GM10248 (cell line): ENCODE measurements at places on chromosomes 6 and 20.

GRCh38 chr6:13496513-13497190, 9.3 kb upstream of the GFOD1 start:
- no peak for DNase-seq

- DNase-seq, result no peak
Observed at GRCh38 chr6:112620812-112621569, 273.9 kb downstream of the RFPL4B start.

DNA sequence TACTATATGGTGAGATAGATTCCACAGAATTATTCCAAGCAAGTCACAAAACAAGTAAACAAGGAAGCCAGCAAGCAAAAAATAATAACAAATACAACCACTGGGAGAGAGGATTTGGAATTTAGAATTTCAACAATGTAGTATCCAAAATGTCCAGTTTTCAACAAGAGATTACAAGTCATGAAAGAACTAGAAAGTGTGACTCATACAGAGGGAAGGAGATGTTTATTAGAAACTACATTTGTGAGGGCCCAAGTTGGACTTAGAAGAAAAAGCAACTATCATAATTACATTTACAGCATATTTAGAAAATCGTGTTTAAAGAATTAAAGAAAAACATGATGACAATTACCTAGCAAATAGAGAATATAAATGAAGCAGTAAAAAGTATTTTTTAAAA, 494.6 kb upstream of the ID4 start:
- no peak for DNase-seq

- no peak for DNase-seq
Observed at GRCh38 chr20:3447321-3447720, 23.5 kb upstream of the ATRN start.

GRCh38 chr6:135383766-135384165, 113.8 kb downstream of the AHI1 start:
- DNase-seq, result no peak

DNA sequence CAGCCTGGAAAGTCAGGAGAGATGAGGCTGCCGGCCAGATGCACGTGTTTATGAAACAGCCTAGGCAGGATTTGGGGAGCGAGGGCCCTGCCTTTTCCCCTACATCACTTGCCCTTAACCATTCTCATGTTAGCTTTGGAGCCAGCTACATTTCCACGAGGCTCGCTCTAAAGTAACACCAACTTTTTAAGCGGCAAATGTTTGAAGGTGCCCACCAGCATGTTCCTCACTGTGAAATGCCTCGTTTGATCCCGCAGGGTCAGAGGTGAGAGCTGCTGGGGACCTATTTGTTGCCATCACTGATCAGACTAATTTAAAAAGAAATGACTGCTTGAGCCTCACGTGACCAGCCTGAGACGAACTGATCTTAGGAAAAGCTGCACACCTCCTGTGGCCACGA, 51.6 kb upstream of the DACT2 start:
- no peak for DNase-seq

DNA sequence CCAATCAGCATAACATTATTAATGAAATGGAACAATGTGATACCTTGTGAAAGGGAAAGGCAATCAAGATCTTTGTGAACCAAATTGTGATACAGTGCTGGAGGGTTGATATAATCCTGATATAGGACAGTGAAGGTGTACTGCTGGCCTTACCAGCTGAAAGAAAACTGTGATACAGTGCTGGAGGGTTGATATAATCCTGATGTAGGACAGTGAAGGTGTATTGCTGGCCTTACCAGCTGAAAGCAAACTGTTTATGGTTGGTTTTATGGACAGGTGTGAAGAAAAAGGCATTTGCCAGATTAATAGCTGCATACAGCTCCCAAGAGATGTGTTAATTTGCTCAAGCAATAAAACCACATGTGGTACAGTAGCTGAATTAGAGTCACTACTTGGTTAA, 73.9 kb downstream of the MRAP2 start:
- DNase-seq, result no peak

DNA sequence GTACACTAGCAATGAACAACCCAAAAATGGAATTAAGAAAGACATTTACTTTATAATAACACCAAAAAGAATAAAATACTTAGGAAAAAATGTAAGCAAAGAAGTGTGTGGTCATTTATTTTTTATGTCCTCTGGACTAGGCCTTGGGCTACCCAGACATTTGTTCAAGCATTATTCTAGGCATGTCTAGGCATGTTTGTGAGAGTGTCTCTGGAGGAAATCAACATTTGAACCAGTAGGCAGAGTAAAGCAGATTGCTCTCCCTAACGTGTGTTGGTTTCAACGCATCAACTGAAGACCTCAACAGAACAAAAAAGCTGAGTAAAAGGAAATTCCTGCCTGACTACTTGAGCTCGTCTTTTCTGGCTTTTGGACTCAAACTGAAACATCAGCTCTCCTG, 84.5 kb downstream of the ANKEF1 start:
- DNase-seq, result no peak

GRCh38 chr6:161235776-161236633, 37.9 kb downstream of the AGPAT4 start:
- peak; percentile 43 for DNase-seq

- no peak for DNase-seq
Observed at GRCh38 chr20:35117196-35117595, 24.6 kb upstream of the TRPC4AP start.

DNA sequence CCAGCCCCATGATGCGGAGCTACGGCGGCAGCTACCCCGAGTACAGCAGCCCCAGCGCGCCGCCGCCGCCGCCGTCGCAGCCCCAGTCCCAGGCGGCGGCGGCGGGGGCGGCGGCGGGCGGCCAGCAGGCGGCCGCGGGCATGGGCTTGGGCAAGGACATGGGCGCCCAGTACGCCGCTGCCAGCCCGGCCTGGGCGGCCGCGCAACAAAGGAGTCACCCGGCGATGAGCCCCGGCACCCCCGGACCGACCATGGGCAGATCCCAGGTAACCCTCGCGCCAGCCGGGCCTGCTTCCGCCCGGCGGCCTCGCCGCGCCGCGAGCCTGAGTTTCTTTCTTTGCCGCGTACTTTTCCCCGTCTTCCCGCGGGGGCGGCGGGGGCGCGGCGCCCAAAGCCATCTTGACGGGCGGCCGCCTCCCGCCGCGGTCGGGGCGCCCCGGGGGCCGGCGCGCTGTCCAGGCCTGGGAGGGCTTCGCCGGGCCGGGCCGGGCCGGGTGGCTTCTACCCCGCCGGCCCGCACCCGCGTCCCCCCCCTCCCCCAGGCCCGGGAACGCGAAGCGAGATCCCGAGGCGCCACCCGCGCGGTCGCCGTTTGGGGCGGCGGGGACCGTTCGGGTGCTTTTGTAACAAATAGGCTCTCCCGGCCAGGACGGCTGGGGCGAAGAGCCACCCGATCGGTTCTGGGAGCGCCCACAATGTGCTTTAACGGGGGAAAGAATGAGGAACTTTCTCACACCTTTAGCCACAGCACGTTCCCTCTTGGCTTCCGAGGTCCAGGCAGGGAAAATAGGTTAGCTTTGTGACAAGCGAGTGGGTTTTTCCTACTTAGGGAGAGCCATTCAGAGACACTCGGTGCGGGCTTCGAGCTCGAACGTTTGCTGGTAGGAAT, 2.3 kb downstream of the ARID1B start:
- peak; percentile 45 for DNase-seq

GRCh38 chr20:1041845-1042390, 39.8 kb upstream of the RSPO4 start:
- DNase-seq, result no peak

- no peak for DNase-seq
Observed at GRCh38 chr20:10625641-10626040, 48.2 kb downstream of the JAG1 start.

DNA sequence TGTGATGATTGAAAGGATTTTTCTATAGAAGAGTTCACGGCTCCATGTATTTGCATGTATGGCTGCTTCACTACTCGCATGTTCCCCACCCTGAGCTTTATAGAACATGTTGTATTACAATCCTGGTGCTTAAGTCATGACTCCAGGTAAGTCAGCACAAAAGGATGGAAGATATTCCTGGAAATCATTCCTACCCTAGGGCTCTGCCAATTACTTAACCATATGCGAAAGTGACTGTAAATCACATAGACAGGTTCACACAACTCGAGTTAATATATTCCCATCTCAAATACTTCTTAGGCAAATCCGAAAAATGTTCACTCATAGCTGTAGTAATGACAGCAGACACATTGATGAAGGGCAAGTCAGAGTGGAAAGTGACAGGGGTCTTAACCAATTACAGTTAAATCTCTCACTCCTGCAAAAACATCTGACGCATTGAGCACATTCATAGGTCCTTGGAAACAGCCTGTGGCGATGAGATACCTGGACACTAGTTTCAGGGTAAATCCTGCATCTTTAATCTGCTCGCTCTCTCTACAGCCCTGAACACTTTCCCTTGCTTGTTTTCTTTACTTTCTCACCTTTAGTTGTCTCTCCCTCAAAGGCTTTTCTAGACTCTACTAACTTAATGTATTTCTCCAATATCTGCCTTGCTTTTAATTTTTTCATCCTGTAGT, 35.1 kb downstream of the RNF217 start:
- no peak for DNase-seq

GRCh38 chr20:11753155-11753554, 164.5 kb upstream of the BTBD3 start:
- no peak for DNase-seq

DNA sequence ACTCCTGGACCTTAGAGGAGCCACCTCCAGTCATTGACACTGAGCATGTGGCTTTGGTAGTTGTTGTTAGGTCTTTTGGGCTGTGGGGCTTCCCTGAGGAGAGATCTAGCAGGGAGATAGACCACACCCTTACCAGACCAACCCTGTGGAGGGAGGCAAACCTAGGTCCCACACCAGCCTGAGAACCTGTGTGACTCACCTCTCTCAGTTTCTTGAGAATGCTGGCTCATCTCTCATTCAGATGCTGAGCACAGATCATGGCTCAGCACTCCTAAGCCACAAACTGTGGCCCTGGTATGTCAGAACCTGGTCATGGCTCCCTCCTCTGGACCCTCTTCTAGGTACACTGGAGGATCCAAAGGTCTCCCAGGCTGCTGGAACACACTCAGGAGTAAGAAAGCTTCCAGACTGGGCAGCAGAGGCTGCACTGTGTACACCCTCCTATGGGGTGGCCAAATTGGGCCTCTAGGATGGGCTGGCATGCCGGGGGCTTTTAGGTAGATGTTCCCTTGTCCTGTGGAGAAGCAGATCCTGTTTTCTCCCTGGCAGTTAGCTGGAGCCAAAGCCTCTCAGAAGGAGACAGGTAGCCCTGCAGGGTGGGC, 1294.5 kb downstream of the KHDRBS2 start:
- no peak for DNase-seq

DNA sequence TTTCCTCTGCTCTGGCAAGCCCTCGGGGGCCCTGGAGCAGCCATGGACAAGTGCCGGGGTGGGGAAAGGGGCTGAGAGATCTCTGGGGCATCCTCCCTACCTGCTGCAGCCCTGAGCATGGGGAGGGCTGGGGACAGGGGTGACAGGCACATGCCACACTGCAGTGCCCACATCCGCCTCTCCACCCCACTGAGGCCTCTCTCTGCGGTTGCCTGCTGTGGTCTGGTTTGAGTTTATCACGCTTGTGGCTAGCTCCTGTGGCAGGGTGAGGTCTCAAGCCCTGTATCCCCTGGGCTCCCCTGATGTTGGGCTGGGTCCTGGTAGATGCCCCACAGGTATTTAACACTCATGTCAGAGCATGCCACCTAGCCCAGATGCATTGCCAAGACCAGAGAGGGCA, 52.9 kb upstream of the MLN start:
- no peak for DNase-seq

DNA sequence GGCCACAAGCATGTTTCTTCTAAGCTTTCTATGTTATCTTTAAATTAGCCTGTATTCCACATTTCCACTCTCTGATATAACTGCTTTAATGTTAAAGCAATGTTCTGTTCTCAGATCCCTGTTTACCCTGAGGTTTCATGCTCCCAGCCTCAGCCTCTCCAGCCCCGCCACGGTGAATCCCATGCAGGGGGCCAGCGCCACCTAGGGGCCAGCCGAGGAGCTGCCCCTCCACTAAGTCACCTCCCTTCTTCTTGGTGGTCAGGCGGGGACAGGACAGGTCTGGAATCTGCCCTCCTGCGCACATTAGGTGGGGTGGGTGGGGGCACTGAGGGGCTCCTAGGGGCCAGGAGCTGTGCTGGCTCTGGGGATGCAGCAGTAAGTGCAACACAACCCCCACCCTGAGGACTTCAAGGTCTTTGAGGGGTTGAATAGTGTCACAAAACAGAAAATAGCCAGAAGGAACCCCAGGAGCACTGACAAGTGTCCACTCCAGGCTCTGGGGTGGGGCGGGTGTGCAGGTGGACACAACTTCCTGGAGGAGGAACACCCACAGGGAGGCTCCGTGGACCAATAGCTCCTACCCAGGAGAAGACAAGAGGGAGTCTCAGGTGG, 61.6 kb downstream of the RAB44 start:
- DNase-seq, result peak; percentile 89

GRCh38 chr6:127860723-127861122, 40.1 kb downstream of the THEMIS start:
- no peak for DNase-seq

DNA sequence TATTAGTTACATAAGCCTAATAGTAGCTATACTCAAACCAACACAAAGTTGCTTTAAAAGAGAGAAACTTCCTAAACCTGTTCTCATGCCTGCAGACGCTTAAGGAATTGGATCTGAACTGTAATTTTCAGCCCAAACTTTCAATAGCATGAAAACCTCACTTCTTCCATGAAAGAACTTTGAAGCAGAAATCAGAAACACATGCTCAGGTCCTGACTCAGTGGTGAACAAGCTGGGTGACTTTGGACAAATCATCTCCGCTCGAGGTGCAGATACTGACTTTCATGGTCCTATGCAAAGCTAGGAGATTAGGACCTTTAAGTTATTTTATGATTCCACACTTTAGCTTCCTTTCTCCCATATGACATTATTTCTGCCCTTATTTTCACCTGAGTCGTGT, 36.5 kb downstream of the NOX3 start:
- no peak for DNase-seq

DNA sequence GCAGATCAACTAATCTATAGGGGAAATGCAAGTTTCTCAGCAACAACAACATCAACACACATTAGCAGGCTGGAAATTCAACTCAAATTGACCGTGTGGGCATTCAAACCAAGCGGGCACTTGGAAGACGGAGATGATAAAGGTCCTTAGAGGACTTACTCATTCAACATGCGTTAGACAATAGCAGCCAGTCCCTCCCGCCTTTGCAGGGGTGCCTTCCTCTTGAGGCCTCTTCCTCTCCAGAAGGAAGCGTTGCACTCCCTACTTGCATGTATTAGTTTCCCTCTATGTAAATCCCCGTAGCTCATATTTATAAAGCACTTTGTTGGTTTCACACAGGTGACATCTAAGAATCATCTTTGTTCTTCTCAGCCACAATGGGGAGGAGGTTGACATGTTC, 300.8 kb upstream of the STXBP5 start:
- DNase-seq, result no peak

GRCh38 chr6:152897807-152898399, 84.9 kb downstream of the FBXO5 start:
- DNase-seq, result peak; percentile 62

DNA sequence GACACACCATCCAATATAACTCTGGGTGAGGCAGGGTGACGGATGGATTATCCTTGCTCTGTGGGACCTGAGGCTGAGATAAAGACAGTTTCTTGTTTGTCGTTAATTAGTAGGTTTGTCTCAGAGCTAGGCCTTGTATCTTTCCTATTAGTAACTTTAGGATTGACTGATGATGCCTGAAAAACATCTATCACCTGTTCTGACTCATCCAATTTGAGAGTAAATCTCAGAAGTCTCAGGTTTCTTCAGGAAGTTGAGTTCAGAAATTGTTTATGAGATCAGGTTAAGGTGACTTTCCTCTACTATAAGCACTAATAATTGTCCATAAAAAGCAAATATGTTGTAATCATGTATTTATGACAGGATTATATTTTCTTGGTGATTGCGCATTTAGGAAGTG, 129.5 kb upstream of the SUPT3H start:
- no peak for DNase-seq

- DNase-seq, result no peak
Observed at GRCh38 chr6:110422444-110422822, 7.1 kb upstream of the DDO start.
